Psoas muscle (tissue), 8 donors: ENCODE measurements at places on chromosomes 1 and 21. TPM values are rescaled to one million over a fixed set of nuclear protein-coding genes. Genes with fewer than 3 reads are reported as not detected.

The OR2AK2 gene
- total RNA-seq: not detected

The AK5 gene
- total RNA-seq: 0.30 TPM

The EVA1C gene
- 6.1 TPM for total RNA-seq

The NES gene
- 581 TPM for total RNA-seq

The OR2T35 gene
- total RNA-seq: not detected

The S100A14 gene
- 0.22 TPM for total RNA-seq

The CHRNB2 gene
- not detected for total RNA-seq

The A3GALT2 gene
- not detected for total RNA-seq

The FAM110D gene
- 1.2 TPM for total RNA-seq

The RYR2 gene
- 0.30 TPM for total RNA-seq

The RHCE gene
- 0.66 TPM for total RNA-seq
